ENCODE measurements at places on chromosomes 4 and X. TPM values are rescaled to one million over a fixed set of nuclear protein-coding genes. Genes with fewer than 3 reads are reported as not detected.
A peak's percentile ranks its signal among the peaks of the same experiment; 100 is the strongest.

Gene ZFP42
- 1.6 TPM for polyA plus RNA-seq

Gene HELT
- polyA plus RNA-seq = not detected

Gene RGN
- polyA plus RNA-seq = 23.8 TPM

Gene EMCN
- polyA plus RNA-seq = 134 TPM

Gene TMPRSS11E
- polyA plus RNA-seq = not detected

Gene ACE2
- polyA plus RNA-seq = 0.75 TPM

Gene BEX2
- polyA plus RNA-seq = 30.4 TPM

Gene OFD1
- polyA plus RNA-seq = 38.7 TPM

Gene CFAP47
- polyA plus RNA-seq = 0.76 TPM

Gene RTL9
- polyA plus RNA-seq = 0.41 TPM

Gene MGAT4D
- polyA plus RNA-seq = not detected

Gene PCDH7
- polyA plus RNA-seq = 21.1 TPM

DNA sequence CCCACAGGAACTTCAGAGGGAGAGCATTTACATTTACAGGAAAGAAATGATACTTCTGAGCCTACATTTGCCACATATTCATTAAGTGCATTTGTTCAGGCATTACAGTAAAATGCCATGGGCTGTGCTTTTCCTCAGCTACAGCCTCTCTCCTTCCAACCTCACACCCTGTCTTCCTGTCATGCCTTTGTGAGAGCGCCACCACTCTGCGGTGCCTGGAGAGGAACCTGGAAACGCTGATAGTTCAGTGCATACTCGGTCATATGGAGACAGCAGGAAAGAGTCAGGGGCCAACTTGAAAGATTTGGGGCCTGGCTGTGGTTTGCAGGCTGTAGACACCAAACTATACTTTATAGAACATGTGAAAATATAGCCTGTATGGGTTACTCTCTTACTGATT is 40.5 kb downstream of the NFKB1 start:
- no peak for DNase-seq

GRCh38 chrX:139297638-139298037 is 232.9 kb upstream of the F9 start:
- no peak for DNase-seq

- DNase-seq = no peak
Measured at GRCh38 chrX:100098660-100099375, 311.3 kb downstream of the PCDH19 start.

GRCh38 chrX:48676893-48677270 is 6.7 kb upstream of the WAS start:
- no peak for DNase-seq

GRCh38 chrX:111823128-111823527 is 52.9 kb upstream of the TRPC5OS start:
- DNase-seq = no peak

DNA sequence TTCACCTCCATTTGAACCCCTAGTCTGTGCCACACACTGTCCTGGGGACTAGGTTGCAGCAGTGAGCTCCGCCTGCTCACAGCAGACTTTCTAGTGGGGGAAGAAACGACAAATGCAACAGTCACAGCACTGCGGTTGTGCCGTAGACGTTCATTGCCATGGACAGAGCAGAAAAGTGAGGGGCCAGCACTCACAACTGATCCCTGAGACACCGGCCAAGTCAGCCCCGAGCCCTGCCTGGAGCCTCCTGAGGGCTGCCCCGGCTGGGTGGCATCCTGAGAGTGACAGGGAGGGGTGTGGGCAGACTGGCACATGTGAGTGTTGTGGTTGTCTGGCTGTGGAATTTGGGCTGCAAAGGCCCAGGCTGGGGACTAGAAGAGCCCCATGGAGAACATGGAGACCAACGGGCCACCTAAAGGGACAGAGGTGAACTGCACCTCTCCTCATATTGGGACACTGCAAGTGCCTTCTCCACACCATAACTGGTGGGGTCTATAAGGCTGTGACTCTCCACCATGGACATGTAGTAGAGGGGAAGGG is 4.6 kb downstream of the DUSP9 start:
- DNase-seq = no peak

DNA sequence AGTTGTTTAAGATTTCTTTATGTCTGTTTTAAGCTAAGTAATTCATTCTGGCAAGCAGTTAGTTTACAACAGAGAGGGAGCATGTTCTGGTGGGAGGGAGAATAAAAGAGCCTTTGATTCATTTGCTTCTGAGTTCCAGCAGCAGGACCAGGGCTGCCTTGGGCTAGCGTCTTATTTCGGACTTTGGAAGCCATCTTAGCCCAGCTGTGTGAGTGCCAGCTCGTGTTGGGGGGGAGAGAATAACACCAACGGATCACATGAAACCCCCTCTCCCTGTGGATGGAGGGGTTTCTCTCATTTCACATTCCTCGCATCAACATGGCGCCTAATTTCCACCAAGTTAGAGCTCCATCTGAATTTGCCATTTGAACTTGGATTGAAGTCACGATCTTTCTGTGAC is 7.4 kb downstream of the GAB1 start:
- DNase-seq = no peak

GRCh38 chr4:51859476-51860031 is 16.6 kb downstream of the DCUN1D4 start:
- no peak for DNase-seq

DNA sequence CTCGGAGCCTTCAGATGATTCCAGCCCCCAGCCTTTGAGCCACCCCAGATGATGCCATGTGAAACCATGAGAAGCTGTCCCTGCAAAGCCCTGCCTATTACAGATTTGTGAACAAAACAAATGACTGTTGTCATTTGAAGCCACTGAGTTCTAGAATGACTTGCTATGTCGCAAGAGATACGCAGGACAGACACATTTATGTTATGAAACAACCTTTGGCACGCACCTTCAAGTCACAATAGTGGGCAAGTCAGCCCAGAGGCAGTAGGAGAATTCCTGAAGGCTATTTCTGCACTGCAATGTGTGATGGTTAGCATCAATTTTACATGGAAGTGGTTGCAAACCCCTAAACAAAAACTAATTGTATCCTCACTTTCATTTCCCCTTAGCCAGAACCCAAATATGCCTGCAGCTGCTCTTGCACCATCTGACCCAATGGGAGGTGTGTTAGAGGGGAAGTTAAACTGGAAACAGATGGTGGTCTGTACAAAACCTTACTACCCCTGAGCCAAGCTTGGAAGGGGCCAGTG is 174.4 kb upstream of the ATP6AP2 start:
- DNase-seq = no peak

- no peak for DNase-seq
Measured at GRCh38 chr4:2243681-2244380, 1.9 kb upstream of the HAUS3 start.

- DNase-seq = peak; percentile 78
Measured at GRCh38 chrX:46545111-46546005, at the start of gene ZNF674. Gene ZNF674 (minus strand): TSS chrX:46545421. CDS start chrX:46542087, 3,334 bp downstream.

- no peak for DNase-seq
Measured at GRCh38 chr4:178240891-178241290, 798.7 kb upstream of the AGA start.

DNA sequence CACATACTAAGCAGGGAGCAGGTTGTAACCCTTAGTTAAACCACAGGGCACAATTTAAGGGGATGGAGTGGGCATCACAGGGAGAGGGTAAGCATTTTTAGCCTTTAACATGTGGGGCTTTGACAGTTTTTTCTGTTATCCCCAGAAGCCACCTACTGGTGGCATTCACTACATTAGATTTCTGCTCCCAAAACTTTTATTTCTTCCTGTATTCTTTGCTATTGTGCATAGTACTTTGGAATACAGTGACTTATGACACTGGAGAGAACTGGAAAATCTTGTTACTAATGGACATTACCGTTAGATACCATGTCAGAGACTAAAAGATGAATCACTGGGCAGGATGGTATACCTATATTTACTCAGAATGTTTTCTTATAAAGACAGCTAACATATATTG is 7.3 kb downstream of the TRIM75 start:
- DNase-seq = no peak

DNA sequence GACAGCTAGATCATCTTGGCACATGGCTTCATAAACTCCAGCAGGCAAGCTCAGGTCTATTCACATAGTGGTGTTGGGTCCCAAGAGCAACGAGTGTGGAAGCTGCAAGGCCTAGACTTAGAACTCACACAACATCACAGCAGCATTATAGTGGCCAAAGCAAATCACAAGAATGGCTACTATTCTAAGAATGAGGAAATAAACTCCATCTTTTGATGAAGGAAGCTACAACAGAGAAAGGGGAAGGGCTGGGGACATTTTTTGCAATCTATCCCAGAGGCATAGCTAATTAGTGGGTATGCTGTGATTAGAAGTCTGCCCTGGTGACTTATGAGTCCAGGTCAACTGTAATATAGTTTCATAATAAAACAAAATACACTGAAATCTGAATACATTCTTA is 42.9 kb upstream of the TAB3 start:
- no peak for DNase-seq

- no peak for DNase-seq
Measured at GRCh38 chr4:82642331-82642730, 80.5 kb upstream of the TMEM150C start.

DNA sequence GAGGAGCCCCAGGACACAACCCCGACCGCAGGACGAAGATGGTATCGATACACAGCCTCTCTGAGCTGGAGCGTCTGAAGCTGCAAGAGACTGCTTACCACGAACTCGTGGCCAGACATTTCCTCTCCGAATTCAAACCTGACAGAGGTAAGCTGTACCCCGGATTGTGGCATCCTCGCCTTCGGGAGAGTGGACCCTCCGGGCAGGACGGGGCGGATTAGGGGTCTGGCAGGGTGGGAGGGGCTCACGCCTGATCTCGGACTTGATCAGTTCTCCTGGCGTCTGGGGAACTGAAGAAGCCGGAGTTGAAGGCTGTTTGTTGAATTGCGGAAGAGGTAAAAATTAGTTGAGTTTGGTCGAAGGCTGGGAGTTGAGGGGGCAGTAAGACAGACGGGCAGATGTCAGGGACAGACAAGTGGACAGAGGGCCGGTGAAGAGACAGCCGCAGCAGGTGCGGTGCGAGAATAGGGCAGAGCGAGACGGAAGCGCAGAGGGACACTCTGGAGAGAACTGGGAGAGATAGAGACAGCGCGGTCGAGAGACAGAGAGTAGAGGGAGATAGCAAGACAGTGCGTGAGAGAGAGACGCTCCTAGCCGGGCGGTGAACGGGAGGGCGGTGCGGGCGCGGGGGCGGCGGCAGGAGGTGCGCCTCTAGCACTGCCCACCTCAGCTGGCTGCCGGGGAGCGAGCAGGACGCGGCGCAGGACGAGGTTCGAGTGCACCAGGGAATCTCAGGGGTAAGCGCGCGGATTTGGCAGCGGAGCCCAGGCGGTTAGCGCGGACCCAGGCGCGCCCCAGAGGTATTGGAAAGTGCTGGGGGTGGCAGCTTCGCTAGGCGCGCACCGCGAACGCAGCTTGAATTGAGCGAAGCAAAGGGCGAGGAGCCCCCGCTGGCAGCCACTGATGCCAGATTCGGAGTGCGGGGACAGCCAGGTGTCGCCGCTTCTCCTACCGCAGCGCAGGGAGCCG is 23.9 kb downstream of the ARHGAP36 start:
- no peak for DNase-seq

DNA sequence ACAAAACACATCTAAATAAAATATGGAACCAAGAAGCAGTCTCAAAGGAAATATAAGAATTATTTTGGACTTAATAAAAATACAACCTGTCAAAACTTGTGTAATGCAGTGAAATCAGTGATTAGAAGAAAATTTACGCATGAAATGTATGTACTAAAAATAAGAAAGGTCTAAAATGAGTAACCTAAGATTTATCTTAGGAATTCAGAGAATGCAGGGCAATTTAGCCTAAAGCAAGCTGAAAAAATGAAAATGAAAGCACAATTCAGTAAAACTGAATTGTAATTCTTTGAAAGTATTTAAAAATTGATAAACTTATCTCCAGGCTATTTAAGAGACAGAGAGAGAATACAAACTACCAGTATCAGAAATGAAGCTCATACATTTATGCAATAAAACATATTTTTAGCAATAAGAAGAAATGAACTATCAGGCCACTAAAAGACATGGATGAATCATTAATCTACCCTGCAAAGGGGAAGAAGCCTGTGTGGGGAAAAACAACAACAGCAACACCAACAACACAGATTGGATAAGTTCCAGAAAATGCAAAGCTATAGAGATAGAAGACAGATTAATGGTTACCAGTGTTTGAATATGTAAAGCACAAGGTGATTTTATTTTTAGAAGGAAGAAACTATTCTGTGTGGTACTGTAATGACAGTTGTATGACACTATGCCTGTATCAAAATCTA is 442.0 kb upstream of the ADGRL3 start:
- no peak for DNase-seq

DNA sequence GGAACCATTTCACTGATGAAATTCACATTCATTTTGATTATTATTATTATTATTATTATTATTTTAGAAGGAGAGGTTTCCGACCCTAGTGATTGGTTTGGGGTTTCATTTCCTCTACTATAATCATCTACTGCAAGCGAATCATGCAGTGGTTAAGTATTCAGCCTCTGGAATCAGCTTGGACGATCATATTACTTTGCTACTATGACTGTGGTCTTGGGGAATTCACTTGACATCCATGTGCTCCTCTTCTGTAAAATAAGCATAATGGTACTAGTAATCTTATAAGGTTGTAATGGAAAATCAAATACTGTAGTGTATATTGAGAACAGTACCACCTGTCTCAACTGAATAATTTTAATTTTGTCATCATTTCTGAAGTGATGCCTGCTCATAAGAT is 132.1 kb upstream of the SLC4A4 start:
- no peak for DNase-seq

DNA sequence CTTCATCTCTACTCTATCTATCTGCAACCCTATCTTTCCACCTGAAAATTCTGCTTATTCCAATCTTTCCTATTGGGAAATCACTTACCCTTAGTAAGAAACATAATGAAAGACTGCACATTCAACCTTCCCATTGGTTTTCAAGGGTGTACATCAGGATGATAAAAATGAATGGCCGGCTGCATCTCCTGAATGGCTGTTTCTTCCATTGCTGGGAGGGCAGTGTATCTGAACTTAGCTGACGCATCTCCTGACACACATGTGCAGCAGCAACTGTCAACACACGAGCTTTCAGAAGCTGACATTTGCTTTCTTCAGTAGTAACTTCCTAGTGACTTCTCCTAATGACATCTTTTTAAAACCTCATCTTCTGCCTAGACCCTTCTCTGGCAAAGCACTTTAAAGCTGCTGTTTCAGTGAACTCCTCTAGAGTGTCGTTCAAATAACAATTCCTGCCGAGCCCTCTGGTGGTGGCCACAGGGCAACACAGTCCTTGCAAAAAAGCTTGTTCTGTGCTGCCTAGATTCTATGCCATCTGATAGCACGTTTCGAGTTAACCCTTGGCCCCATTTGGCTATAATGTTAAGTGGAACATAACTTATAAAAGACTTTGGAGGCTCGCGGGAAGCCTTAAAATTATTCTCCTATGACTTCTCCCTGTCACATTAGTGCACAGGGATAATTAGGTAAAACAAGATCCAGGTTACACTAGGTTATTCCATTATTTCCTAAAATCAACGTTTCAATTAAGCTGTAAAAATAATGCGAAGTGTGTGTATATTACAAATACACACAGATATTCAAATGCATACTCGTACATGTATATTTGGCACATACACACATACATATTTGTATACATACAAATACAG is 2340.7 kb downstream of the PCDH7 start:
- no peak for DNase-seq

- no peak for DNase-seq
Measured at GRCh38 chr4:75030649-75031235, 97.8 kb downstream of the PARM1 start.

Measured in left renal pelvis (tissue), 4 donors.